ENCODE measurements at places on chromosomes 12 and 14.

- DNase-seq = no peak
These were observed 524 bp downstream of the KMT5A start for GRCh38 chr12:123384318-123384993.

DNA sequence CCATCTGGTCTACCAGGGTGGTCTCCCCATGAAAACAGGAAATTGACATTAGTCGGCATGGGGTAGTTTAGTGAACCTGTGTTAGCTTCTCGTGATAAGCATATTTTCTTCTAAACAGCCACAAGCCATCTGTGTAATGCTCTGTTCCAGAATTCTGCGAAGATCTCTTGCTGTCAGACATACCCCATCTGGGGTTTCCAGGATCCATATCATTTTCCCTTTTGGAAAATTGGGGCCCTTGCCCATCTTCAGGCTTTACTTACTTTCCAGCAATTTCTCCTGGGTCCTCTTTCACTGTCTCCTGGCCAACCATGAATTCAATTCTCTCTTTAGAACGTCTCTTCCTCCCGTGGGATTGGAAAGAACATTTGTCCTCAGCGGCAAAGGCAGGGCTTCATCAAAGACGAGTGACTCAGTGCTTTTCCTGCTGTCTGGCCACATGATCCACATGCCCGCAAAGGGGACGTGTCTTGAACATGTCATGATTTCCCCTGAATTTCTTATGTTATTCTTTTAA lies 21.4 kb upstream of the NCOR2 start:
- DNase-seq = no peak

DNA sequence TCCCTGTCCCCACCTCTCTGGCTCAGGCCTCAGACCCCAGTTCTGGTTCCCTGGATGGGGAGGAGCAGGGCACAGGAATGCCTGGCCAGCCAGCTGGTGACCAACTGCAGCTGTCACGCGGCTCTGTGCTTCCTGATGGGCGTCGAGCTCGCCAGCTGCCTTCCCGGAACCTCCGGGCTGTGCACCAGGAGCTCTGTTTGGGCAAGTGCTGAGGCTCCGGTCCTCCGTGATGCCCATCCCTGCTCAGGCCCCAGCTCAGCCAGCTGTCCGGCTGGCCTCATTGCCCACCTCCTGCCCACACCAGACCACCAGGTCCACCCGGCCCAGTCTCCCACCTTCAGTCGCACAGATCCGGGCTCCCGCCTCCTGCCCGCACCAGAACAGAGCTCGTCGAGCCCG lies 4.8 kb downstream of the IFFO1 start:
- DNase-seq = no peak

DNA sequence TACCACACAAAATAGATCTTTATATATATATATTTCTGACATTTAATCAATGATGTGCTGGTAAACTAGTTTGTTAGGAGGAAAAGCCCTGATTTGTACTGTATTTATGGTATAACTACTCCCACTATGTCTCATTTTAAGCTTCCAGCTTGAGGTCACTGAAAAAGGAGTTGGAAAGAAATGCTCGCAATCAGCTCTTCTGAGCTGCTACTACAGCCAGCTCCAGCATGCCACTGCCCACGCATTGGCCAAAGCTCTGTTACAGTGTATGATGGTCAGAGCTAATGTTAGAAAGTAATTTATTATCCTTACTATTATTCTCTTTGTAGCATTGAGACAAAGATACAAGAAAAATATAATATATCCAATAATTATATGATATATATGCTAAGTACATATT lies 55.0 kb upstream of the PCED1B start:
- DNase-seq = no peak
